Subcutaneous preadipocyte (primary cell): ENCODE measurements at places on chromosomes 6 and 20. TPM values are rescaled to one million over a fixed set of nuclear protein-coding genes. Genes with fewer than 3 reads are reported as not detected.

The RIPOR3 gene
- 2.2 and 19.8 TPM in 2 replicates for total RNA-seq

The GRM4 gene
- under 0.01 TPM in 1 of 2 replicates, not detected in the other for total RNA-seq

The BACH2 gene
- 0.59 and 1.8 TPM in 2 replicates for total RNA-seq

The NOX3 gene
- total RNA-seq = not detected in 2 replicates

The NKX2-4 gene
- total RNA-seq = not detected in 2 replicates

The RRAGD gene
- 0.59 and 2.2 TPM in 2 replicates for total RNA-seq

The CGA gene
- not detected in 2 replicates for total RNA-seq

The MUCL3 gene
- total RNA-seq = not detected in 2 replicates

The IPCEF1 gene
- under 0.01 TPM in 1 of 2 replicates, not detected in the other for total RNA-seq

The PI16 gene
- not detected in 2 replicates for total RNA-seq

The AGER gene
- 0.20 and 1.1 TPM in 2 replicates for total RNA-seq

The RAB32 gene
- total RNA-seq = 69.4 and 82.1 TPM in 2 replicates
